ENCODE measurements at places on chromosomes 5 and 9.

GRCh38 chr5:53397141-53397757, 83.2 kb upstream of the FST start:
- DNase-seq, result no peak

- no peak for DNase-seq
Observed at GRCh38 chr5:147479444-147479843, 30.4 kb downstream of the DPYSL3 start.

DNA sequence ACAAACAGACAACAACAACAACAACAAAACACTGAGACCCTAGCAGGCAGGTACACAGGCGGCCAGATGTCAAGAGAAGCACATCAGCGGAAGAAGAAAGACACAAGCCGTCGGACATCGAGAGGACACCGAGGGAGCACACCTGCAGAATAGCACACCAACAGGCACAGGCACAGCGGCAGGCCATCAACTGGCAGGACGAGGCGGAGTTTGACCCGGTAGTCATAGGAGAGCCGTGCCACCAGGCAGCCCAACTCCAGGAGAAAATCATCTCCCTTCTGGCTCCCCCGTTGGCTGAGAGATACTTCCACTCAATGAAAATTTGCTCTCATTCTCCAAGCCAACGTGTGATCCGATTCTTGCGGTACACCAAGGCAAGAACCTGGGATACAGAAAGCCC, 352.1 kb upstream of the IZUMO3 start:
- DNase-seq, result no peak

GRCh38 chr5:123217173-123217572, 128.1 kb downstream of the PRDM6 start:
- DNase-seq, result no peak

DNA sequence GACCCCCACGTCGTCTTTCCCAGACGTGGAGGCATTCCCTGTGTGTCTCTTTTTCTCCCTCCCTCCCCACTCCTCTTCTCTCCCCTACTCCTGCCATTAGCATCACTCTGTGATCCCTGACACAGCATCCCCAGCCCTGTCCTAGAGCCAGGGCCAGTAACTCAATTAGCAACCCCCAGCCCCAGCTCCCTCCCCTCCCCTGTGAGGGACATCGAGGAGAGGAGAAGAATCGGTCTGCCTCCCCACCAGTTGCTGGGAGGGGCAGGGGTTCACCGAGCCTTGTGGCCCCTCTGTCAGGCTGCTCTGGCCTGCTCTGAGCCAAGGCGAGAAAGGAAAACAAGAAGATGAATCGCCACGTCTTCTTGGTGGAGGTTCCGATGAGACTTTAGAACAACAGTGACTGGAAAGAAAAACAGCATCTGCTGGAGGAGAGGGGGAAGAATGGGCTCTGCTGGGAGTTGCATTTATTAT, 123.1 kb downstream of the PAPPA start:
- DNase-seq, result no peak

DNA sequence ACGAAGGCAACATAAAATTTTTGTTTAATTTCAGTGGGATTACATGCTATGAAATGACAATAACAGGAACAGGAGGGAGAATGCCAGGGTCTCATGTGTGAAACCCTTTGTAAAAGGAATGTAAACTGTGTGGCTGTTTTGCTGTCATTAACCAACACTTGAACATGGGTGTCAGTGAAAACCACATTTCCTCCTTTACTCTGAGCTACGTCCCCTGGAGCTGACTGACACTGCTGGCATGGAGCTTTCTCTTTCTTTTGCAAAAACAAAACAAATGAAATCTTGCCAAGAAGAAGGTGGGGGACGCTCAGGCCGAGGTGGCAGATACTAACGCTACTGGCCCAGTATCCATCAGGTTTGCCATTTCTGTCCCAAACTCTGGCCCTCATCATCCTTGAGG, 121.4 kb downstream of the DMRT2 start:
- no peak for DNase-seq

DNA sequence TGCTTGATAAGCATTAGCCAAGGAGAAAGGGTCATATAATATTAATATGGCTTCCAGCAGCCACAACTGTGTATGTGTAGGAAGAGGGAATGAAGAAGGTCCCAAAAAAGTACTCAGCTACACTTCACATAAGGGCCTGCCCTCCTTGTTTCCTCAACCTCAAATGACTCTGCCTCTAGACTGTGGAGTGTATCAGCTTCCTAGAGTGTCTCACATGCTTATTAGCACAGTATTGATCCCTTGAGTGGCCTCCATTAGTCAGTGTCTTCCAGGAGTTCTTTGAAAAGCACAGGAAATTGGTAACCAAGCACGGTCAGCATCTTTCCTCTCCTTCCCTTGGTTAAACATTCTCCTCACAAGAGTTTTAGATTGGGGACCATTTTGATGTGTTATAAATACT, 190.4 kb upstream of the ATP10B start:
- DNase-seq, result no peak

GRCh38 chr5:175201393-175201792, 242.6 kb downstream of the DRD1 start:
- no peak for DNase-seq

DNA sequence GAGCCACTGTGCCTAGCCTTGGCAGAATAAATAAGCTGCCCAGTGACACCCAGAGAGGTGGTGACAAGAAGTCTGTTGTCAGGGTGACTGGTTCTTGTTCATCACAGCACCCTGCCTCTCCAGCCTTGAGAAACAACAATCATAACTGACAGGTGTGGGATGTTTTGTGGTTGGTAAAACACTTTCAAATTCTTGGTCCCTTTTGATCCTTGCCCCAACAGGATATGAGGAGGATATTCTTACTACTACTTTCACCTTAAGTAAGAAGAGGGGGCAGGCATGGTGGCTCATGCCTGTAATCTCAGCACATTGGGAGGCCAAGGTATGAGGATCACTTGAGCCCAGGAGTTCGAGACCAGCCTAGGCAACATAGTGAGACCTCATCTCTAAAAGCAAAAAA, 14.2 kb upstream of the FRRS1L start:
- DNase-seq, result no peak

DNA sequence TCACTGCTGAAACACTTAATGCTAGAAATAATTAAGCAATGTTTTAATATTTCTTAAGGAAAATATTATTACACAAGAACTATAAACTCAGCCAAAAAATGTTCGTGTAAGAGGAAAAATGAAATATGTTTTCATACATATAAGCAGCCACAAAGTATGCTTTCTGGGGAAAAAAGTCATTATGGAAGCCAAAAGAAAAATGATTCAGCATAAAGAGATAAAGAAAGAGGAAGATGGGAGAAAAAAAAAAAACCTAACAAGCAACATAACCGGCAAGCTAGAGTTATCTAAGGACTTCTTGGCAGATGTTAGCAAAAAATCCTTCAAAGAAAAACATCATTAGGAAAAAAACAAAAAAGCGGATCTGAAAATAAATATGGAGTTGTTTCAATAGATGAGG, 179.1 kb downstream of the MUSK start:
- DNase-seq, result no peak

DNA sequence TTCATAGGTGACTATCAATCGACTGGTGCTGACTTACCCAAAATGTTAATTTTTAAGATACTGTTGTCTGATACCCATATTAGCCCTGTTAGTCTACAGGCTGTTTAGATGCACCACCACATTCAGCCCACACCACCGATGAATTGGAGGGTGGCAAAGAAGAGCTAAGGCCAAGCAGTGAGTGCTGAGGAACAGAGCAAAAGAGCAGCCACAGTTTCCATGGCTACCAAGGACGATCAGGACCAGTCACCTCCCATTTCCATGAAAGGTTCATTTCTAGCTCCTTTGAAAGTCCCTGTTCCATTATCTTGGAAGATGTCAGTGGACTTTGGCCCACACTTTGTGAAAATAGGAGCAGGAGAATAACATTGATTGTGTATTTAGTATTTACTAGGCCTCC, 362.9 kb downstream of the TRIM32 start:
- DNase-seq, result no peak

DNA sequence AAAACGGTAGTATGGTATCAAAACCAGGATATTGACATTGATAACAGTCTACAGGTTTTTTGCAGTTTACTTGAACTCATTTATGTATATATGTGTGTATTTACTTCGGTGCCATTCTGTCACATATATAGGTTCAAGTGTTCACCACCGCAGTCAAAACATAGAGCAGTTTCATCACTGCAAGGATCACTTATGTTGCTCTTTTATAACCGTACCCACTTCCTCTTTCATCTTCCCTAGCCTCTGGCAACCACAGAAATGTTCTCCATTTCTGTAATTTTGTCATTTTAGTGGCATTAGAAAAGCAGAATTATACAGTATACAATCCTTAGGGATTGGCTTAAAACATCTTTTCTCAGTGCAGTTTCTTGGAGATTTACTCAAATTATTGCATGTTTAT, 90.3 kb downstream of the SH3GL2 start:
- DNase-seq, result no peak

DNA sequence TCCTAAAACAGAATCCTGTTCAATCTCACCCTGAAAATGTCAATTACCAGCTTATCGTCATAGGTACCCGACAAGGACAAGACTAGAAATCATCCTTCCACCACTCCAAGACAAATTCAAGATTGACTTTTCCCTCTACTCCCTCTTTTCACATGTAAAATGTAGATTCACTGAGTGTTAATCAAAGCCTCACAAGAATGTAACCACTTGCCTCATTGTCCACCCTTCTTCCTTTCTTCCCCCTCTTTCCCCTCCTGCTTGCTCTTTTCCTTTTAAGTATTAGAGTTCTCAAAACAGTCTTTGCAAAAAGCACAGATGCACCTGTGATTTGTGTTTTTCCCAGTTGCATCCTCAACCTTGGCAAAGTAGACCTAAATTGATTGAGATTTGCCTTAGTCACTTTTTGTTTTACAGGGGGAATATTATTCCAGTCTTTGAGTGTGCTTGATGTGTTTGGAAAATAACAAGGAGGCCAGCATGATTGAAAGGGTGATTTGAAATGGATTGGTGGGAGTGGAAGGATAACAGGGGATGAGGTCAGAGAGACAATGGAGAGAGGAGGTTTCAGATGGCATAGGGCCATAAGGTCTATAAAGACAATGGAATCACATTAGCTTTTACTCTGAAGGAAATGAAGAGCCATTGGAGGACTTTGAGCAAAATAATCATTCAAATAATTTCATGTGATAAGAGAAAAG, 231.3 kb upstream of the TYRP1 start:
- DNase-seq, result no peak

GRCh38 chr5:428219-428618, 14.8 kb upstream of the EXOC3 start:
- no peak for DNase-seq

DNA sequence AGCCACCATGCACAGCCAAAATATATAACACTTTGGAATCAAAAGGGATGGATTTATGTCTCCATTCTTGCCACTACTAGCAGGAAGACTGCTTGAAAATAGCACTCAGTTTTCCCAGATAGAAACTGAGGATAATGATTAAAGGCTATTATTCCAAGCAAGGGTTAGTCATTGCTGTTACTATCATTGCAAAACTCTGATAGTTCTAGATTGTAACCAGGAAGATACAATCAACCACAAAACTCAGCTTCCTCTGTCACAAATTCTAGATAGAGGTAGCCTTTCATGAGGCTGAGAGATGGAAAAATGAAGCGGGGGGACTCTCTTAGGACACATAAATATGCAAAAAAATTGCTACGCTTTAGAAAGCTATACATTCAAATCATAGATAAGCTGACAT, 3.1 kb downstream of the ANXA1 start:
- DNase-seq, result no peak

GRCh38 chr9:98774746-98775145, 21.6 kb downstream of the ANKS6 start:
- DNase-seq, result peak; percentile 54

GRCh38 chr9:75604661-75605060, 285.8 kb upstream of the PCSK5 start:
- no peak for DNase-seq

- no peak for DNase-seq
Observed at GRCh38 chr5:95261437-95262175, 23.3 kb downstream of the MCTP1 start.

GRCh38 chr9:1979741-1980367, 35.3 kb upstream of the SMARCA2 start:
- no peak for DNase-seq

- DNase-seq, result no peak
Observed at GRCh38 chr5:172059661-172060100, 53.2 kb upstream of the FBXW11 start.

- DNase-seq, result no peak
Observed at GRCh38 chr5:74639807-74640449, 600 bp downstream of the ENC1 start.

- DNase-seq, result no peak
Observed at GRCh38 chr5:116930616-116931015, 356.0 kb upstream of the SEMA6A start.

GRCh38 chr9:71986900-71987299, 73.5 kb downstream of the C9orf57 start:
- DNase-seq, result no peak

DNA sequence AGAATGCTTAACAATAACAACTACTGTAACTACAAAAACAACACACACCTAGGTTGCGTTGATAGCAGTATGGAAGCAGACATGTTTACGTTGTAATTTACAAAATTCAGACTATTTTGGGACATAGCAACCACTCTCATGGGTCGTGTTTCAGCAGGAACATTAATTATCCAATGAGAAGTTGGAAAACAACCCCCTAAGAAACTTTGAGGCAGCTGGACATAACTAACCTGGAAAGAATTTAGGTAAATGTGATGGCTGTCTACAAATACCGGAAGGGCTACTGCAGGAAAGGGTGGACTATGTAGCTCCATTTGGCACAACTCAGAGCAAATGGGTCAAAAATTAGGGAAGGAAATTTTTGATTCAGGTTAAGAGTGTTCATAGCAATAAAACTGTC, 409.3 kb downstream of the ADGRV1 start:
- no peak for DNase-seq

DNA sequence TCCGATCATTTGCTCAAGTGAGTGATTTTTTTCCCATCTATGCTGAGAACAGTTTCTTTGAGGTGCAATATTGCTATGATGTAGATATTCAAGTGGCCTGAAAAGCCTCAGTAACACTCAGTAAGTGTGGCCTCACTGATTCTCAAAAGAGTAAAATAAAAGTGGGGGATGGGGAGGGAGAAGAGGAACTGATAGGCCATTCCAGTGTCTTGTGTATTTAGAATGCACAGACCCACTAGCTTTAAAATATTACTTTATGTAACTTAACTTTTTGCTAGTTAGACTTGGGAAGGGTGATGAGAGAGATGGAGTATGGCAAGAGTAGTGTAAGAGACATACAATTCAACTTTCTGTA, 79.5 kb upstream of the ZNF608 start:
- DNase-seq, result no peak

GRCh38 chr9:8374471-8374870, 574.9 kb upstream of the DMAC1 start:
- no peak for DNase-seq

- no peak for DNase-seq
Observed at GRCh38 chr9:130149654-130150286, 22.4 kb upstream of the NCS1 start.

DNA sequence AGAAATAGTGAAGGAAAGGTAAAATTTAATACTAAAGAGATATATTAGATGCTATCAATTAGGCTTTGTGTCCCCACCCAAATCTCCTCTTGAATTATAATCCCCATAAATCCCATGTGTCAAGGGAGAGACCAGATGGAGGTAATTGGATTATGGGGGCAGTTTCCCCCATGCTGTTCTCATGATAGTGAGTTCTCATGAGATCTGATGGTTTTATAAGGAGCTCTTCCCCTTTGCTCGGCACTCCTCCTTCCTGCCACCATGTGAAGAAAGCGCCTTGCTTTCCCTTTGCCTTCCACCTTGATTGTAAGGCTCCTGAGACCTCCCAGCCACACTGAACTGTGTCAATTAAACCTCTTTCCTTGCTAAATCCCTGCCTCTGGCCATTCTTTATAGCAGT, 697.0 kb upstream of the RGMB start:
- DNase-seq, result no peak

- no peak for DNase-seq
Observed at GRCh38 chr9:21121595-21122251, 19.9 kb downstream of the IFNW1 start.
